ENCODE measurements at places on chromosomes 6 and 20.

- DNase-seq = peak; percentile 82
These were observed 101.0 kb downstream of the NRN1 start for GRCh38 chr6:5905431-5906339.

- DNase-seq = no peak
These were observed 254.7 kb downstream of the ARHGAP18 start for GRCh38 chr6:129455126-129455769.

DNA sequence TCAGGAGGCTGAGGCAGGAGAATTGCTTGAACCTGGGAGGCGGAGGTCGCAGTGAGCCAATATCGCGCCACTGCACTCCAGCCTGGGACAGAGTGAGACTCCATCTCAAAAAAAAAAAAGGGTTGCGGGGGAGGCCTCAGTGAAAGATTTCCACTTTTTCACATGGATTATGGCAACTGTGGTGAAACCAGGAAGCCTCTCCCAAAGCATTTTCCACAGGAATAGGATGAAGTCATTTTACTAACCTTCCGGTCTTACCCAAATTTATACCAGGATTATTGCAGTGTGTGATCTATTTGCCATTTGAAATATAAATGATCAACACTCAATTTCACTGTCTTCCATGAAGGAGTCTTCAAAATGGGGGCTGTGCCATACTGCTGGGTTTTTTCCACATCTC, 93.6 kb upstream of the FAM8A1 start:
- no peak for DNase-seq

DNA sequence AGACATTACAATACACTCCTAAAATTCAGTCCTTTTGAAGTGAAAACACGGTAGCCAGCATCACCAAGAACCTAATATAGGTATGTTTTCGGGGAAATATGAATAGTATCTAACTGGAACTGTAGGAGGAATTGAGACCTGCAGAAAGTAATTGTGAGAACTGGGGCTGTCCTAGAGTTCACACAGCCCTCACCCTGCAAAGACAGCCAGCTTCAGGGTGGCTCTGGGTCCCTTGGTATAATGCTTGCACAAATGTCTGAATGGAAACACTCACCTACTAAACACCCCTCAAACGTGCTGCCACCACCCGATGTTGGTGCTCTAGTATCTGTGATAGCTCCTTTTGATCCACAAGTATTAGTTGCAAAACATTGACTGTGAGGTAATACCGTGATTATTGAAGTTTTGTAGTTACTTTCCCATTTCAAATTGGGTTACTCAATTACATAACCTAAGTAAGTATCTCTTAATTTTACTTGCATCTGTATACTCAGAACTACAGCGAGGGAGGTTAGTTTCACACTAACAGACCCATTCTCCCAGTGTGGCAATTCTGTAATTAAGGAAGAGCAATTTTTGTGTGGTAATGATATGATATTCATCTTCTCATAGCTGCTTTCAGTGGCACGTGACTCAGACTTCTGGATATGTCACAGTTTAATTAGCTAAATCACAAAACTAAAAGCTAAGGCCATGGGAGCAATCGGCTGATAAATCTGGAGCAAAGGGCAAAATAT, 129.5 kb downstream of the INSM1 start:
- no peak for DNase-seq

DNA sequence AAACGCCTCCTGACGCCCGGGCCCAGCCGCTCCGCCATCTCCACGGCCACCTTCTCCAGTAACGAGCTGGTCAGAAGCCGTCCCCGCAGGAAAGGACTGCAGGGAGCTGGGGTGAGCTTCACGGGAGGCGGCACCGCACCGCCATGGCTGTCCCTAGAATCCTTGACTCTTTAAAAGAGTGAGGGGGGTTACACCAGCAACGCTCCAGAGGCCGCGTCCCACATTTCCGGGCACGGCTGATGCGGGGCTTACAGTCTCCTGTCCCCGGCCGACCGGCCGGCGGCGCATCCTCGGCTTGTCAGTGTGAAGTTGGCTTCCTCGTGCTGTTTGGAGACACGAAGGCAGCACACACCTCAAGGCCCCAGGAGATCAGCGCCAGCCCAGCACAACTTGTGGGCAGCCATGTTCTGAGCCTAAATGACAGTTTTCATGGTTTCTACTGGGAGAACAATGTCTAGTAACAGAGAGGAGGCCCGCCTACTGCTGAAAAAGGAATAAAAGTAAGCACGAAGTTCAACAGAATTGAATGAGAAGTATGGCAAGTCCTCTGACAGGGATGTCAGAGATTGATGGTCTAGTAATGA, 30.4 kb downstream of the SLC2A4RG start:
- DNase-seq = no peak
